ENCODE measurements at places on chromosomes 7 and 10.

GRCh38 chr7:149884016-149884415 lies 10.2 kb downstream of the ATP6V0E2 start:
- DNase-seq, result no peak

DNA sequence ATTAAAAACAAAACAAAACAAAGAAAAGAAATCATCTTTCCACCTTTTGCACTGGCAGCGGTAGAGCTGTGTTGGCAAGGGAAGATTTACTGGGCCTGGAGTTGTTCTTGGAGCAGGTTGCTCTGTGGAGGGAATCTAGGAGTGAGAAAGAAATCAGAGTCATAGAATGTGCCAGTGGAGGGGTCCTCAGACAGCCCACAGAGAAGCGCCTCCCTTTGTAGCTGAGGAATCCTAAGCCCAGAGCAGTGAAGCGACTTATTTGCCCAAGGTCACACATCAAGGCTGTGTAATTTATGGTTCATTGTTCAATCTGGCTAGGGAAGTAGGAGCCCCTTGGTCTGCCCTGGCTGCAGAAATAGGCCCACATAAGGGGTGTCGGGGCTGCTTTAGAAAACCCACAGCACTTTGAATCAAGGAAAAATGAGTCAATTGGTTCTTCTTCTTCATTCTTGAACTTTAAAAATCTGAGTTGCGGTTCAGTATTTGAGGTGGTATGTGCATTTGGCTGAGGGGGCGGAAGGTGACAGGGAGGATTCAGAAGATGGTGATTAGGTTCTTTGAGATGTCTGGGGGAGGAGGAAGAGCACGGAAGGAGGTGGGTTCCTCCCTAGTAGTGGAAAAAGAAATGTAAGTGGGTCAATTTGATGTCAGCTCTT lies 253.7 kb downstream of the PTEN start:
- DNase-seq, result no peak

DNA sequence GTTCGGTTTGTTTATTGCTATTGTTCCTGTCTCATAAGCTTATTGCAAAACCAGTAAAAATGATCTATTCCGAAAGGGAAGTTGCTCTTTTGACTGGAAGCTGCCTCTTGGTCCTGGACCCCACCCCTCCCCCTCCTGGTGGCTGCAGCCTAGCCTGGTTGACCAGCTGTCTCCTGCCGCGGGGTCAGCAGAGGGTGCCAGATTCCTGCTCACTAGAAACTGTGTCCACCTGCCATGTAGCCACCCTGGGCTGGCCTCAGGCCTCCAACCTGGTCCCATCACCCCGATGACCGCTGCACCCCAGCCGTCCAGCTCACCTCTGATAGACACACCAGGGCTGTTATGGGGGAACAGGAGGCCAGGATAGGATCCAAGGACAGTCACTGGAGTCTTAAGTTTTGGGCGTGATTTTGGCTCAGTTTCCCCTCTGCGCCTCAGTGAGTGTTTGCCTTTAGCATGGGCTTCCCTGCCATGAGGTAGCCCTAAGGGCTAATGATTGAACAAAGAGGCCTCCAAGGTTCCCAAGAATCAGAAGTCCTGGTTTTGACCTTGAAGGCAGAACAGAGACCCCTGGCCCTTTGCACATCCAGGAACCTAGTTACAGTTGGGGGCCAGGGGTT lies 32.9 kb upstream of the SLF2 start:
- no peak for DNase-seq

- DNase-seq, result no peak
These were observed 8.2 kb upstream of the LRRC18 start for GRCh38 chr10:48947690-48948469.

DNA sequence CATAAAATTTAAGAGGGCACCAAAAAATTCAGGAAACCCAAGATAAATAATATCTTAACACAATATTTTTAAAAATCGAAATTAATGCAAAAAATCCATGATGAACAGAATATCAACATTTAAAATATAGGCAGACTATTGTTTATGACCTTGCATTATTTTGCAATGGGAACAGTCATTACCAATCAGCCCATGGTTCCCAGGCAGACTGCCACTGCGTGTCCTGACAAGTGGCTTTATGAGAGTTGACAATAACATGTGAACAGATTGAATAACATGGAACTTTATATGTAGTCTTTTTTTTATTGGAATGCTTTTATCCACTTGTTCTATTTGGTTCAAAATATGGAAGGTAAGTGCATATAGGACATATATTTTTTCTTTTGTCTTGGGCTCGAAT lies 3.1 kb upstream of the AVPI1 start:
- no peak for DNase-seq

DNA sequence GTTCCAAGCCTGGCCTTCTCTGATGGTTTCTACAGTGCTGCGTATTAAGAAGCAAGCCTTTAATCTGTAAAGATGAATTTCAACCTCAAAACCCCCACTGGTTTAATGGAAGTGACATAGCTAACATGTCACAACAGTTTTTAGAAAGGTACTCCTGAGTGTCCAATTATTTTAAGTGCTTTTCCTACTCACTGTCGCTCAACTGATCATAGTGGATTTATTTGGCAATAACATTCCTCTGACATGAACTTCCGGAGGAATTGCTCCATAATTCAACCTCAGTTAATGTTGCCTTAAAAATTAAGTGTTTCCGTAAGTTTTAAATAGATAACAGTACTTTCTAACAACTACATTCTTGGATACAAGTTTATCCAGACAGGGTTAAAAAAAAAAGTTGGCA lies 57.5 kb downstream of the AGMO start:
- DNase-seq, result no peak

DNA sequence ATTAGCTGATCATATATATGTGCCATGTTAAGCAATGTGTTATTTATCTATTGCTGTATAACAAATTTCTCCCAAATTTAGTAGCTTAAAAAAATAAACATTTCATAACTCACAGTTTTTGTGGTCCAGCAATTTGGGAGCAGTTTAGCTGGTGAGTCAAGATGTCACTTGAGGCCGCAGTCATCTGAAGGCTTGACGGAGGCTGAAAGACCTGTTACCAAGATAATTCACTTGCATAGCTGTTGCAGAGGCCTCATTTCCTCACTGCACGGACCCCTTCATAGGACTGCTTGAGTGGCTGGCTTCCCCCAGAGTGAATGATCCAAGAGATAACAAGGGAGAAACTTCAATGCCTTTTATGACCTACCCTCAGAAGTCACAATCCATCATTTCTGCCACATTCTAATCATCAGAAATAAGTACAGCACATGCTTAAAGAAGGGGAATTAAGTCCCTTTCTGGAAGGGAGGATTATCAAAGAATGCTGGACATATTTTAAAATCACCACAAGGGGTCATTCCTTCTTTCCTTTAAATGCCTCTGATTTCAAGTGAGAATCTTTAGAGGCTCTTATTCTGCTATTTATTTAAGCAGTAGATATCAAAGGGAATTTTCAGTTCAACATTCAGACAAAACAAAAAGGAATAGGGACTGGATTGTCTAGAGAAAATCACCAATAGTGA lies 10.5 kb upstream of the SRPK2 start:
- DNase-seq, result no peak

GRCh38 chr7:75533926-75534325 lies 41.8 kb downstream of the SPDYE5 start:
- DNase-seq, result no peak
